ENCODE measurements at places on chromosomes 13 and 19. TPM values are rescaled to one million over a fixed set of nuclear protein-coding genes. Genes with fewer than 3 reads are reported as not detected.

ZNF534 gene
- total RNA-seq: 0.17 TPM

STX10 gene
- 78.1 TPM for total RNA-seq

UQCR11 gene
- 89.2 TPM for total RNA-seq

PNMA8B gene
- 1.7 TPM for total RNA-seq

ZNF525 gene
- 7.4 TPM for total RNA-seq

SELENOV gene
- not detected for total RNA-seq

RGL3 gene
- total RNA-seq: 1.8 TPM

AXL gene
- total RNA-seq: 223 TPM

UGGT2 gene
- total RNA-seq: 47.2 TPM

ARRDC5 gene
- total RNA-seq: not detected

GNG7 gene
- total RNA-seq: 0.83 TPM

CEACAM8 gene
- not detected for total RNA-seq
